ENCODE measurements at places on chromosomes 3 and 15.

DNA sequence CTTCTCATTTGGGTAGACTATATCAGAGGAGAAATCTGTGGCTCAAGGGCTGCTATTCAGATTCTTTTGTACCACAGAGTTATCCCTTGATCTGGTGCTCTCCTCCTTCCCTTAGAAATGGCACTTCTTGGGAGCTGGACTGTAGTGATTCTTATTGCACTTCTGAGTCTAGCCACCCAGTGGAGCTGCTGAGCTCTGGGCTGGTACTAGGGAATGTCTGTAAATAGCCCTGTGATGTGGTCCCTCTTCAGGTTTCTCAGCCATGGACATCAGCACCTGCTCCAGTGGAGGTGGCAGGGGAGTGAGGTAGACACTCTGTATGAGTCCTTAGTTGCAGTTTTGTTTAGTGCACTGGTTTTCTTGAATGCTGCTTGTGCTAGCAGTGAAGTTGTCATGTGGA is 1292.6 kb downstream of the SI start:
- DNase-seq, result no peak

GRCh38 chr3:23442598-23443383 is 239.7 kb downstream of the UBE2E2 start:
- DNase-seq, result no peak

DNA sequence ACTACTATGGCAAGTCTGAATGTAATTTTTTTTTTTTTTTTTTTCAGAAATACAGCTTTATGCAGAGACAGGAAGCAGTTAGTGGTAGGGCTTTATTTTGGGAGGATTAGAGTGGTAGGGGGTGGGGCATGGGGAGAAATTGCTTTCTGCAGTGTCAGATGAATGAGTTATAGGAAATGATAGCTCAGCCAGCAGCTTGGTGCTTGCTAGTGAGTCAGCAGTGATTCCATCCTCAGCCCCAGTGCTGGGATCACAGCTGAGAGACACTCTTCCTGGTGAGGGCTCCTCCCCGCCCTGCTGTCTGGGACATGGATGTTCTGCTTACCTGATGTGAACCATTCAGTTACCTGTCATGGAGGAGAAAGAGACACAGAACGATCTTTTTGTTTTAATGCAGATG is 39.6 kb downstream of the SEMA6D start:
- DNase-seq, result no peak

DNA sequence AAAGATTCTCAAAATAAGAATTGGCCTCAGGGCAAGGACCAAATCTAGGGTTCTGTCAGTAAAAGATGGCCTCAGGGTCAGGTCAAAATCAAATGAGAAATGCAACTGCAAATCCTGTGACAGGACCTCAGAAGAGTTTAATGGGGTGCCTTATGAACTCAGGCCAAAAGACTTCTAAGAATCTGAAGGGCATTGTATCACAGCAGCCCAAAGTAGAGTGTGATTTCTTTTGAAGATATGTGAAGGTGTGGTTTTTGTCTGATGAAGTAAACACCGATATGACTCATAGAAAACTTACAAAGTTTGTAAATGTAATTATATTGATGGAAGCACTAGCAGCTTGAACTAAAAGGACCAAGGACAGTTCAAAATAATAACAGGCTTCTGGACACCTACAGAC is 966.1 kb downstream of the AGBL1 start:
- DNase-seq, result no peak

DNA sequence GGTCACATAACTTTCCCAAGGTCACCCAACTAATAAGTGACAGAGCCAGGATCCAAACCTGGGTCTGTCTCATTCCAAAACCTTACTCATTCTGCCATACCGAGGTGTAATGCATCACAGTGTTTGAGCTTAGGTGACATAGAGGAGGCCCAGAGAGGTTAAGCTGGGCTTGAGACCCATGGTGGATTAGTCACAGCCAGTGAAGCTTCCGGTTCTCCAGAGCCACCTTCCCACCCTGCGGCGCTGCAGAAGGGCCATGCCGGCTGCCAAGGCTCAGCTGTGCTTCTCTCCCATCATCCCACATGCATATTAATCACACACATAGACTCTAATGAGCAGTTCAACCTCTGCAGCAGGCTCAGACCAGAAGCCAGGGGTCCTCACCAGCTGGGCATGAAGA is 42.2 kb downstream of the SPSB4 start:
- no peak for DNase-seq

- no peak for DNase-seq
These were observed 1.8 kb downstream of the ARL8B start for GRCh38 chr3:5123937-5124336.

DNA sequence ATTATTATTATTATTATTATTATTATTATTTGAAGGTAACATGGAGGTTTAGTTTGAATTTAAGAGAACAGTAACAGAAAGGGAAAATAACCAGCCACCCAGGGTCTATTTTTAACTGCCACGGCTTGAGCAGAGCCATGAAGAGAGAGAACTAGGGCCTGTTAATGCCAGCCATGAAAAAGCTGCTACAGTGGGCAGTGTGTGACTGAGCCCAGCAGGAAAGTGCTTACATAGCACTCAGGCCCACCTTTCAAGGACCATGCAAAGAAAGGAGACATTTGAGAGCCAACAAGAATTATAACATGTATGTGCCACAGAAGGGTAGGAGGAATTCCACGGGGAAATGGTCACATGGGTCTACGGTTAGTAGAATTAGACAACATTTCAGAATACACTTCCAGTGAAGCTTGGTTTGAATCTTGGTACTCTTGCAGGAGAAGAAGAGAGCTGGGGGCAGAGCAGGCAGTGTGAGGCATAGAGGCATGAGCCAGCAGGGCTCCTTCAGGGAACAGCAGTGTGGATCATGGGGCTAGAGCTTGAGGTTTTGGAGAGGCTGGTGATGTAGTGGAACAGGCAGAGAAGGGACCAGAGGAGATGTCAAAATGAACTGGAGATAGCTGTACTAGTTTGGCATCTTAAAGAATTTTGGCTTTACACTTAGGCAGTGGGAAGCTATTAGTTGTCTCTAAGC is 140.7 kb downstream of the CMSS1 start:
- DNase-seq, result no peak

- no peak for DNase-seq
These were observed 81.8 kb upstream of the NANOGP8 start for GRCh38 chr15:35166730-35167359.

DNA sequence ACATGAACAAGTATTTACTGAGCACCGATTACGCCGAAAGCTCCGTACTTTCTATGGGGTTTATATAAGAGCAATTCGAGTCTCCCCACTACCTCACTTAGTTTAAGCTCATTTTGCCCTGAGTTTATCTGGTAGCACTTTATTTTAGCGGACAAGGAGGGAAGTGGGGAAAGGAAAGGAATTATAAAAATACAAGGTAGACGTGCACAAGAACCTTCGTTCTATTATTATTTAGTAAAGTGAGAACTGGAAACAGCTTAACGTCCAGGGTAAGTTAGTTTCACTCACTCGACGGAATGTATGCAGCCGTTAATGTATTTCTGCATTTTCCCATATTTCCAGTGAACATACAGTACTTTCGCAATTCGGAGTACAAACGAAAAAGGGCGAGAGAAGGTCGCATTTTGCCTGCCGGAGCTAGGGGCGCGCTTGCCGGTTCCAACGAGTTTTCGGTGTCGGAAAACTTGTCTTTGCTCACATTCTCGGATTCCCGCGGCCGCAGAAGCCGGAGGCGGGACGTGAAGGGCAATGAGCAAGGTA is 1.2 kb upstream of the STT3B start:
- DNase-seq, result no peak

DNA sequence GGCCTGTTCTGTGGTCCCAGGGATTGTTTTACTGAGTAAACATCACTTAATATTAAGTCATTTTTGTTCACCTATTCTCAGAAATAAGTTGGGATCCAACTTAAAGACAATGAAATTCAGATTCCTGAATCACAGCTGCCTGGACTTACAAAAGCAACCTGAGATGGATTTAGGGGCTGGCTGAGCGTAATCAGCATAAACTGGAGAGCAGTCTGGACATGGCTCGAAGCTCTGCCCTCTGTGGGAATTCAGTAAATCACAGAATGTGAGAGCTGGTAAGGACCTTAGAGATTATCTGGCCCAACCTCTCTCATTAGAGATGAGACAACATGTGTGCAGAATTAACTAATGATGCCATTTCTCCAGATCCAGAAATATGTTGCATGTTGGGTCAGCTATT is 23.7 kb downstream of the CCDC80 start:
- DNase-seq, result no peak

DNA sequence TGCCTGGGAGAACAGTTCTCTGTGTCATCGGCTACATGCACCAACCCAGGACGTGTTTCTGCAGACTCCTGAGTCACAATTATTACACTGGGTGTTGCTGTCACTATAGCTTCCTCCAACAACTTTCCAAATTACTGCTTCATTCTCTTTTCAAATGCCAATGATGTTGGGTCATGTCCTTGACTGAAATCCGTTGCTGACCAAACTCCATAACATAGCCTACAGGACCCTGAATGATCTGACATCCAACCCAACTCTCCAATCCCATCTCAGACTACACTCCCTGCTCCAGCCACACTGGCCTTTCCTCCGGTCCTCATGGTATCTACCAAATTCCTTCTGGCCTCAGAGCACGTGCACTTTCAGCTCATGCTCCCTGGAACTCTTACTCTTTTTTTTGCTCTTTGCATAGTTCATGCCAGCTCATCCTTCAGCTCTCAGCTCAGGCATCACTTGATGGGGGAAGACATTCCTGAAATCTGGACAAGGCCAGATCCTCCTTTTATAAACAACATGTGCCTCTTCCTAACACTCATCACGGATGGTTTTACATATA is 108.8 kb upstream of the PTPRG start:
- no peak for DNase-seq

DNA sequence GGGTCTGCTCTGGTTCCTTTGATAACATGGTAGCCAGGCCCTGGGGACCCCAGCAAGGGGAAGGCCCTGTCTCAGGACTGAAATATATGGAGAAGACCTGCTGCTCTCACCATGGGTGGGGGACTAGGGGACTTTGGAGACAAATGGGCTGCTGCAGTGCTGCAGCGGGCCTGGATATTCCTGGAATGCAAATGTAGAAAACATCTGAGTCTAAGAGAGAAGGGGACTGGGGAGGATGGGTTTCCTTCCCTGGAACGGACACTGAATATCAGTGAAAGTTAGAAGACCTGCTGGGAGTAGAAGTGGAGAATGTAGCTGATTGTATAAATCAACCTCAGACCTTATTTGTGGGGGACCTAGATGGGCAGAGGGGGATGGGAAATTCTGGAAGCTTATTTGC is 3.1 kb upstream of the HCN4 start:
- DNase-seq, result no peak

- no peak for DNase-seq
These were observed 2.6 kb downstream of the MORF4L1 start for GRCh38 chr15:78875107-78875914.

GRCh38 chr15:67761343-67761742 is 64.0 kb upstream of the SKOR1 start:
- no peak for DNase-seq

DNA sequence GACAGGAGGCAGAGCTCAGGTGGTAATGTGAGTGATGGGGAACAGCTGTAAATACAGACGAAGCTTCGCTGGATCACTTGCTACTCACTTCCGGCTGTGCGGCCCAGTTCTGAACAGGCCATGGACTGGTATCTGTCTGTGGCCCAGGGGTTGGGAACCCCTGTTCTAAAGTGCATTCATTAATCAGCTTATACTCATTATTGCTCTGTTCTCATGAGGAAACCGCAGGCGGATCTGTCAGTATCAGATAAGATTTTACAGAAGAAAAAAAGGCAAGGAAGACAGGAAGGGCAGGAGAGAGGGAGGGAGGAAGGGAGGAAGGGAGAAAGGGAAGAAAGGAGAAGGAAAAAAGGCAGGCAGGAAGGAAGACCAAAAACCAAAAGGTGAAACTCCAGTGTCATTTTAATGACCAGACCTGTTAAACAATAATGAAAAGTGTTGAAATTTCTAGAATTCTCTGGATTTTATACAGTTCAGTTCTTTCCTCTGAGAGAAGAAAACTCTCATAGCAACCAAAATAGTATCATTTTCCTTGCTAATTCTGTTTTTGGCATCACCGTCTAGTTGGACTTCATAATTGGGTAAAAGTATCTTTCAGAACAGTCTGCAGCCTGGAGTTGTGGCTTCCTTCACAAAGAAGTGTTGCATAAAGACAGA is 128.0 kb upstream of the PROK2 start:
- DNase-seq, result no peak

DNA sequence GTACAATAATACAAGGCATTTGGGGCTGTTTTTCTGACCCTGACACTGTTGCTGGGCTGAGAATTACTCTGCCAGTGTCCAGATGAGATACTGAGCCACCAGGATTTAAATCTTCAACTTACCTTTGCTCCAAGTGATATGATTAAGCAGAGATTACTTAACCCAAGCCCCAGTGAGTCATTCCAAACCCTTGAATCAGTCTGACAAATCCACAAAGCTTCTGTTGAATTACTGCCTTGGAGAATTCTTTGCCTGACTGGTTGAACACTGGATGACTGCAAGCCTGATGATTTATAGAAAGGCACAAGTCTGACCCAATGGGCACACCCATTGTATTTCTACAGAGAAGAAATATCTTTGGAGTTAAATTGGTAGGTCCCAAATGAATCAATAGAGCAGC is 88.2 kb upstream of the TSC22D2 start:
- DNase-seq, result no peak

- no peak for DNase-seq
These were observed 18.1 kb downstream of the RNF111 start for GRCh38 chr15:59005579-59005978.

Data from tibial nerve (tissue), 4 donors.